Purkinje cell (primary cell): ENCODE measurements at places on chromosomes 12 and 14. TPM values are rescaled to one million over a fixed set of nuclear protein-coding genes. Genes with fewer than 3 reads are reported as not detected.

The B4GALNT1 gene
- polyA plus RNA-seq: 39.3 and 50.4 TPM in 2 replicates

The GALNT6 gene
- not detected in 2 replicates for polyA plus RNA-seq

The NGB gene
- polyA plus RNA-seq: 0.59 TPM in 1 of 2 replicates, not detected in the other

The SPTSSA gene
- 177 and 211 TPM in 2 replicates for polyA plus RNA-seq

The IRAK3 gene
- 2.1 and 2.6 TPM in 2 replicates for polyA plus RNA-seq

The TMED10 gene
- polyA plus RNA-seq: 182 and 221 TPM in 2 replicates
